Mesenchymal stem cell (in vitro differentiated cells and primary cell): ENCODE measurements at places on chromosomes 3 and 15.
A peak's percentile ranks its signal among the peaks of the same experiment; 100 is the strongest.

GRCh38 chr3:177107461-177108239, 89.6 kb downstream of the TBL1XR1 start:
- no peak for DNase-seq

DNA sequence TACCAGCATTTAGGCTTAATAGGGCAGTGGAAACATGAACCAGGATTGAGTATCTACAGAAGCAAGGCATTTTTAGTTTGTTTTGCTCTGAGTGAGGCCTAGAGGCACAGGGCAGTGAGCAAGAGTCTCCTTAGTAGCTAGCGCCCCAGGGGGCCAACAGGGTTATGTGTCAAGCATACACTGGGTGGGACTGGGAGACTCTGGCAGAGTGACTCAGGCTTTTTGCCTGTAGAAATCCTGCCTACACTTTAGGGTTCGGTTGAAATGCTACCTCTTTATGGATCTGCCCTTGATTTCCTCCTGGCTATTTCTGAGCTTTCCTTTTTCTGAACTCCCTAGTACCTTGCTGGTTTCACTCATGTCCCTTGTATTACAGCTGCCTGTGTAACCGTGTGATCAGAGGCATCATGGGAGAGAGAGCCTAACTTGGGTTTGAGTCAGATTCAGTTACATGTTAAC, 72.2 kb downstream of the TOP2B start:
- peak; percentile 86 for DNase-seq

DNA sequence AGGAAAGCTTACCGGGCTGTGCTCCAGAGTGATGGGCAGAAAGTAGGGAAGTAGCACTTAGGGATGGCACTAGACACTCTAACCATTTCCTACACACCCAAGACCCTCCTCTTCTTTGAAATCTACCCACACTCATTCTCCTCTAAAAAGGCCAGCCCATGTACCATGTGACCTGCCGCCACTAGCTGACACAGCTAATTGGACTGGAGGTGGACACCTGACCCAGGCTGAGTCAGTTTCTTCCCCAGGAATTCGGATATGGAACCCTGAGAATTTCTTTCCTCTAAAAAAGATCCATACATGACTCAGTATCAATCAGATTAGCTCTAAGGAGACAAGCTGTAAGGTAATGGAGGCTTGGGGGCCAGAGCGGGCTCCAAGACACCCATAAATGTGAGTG, 60.1 kb downstream of the DCLK3 start:
- no peak for DNase-seq

GRCh38 chr3:16286161-16286560, 21.1 kb downstream of the OXNAD1 start:
- no peak for DNase-seq

DNA sequence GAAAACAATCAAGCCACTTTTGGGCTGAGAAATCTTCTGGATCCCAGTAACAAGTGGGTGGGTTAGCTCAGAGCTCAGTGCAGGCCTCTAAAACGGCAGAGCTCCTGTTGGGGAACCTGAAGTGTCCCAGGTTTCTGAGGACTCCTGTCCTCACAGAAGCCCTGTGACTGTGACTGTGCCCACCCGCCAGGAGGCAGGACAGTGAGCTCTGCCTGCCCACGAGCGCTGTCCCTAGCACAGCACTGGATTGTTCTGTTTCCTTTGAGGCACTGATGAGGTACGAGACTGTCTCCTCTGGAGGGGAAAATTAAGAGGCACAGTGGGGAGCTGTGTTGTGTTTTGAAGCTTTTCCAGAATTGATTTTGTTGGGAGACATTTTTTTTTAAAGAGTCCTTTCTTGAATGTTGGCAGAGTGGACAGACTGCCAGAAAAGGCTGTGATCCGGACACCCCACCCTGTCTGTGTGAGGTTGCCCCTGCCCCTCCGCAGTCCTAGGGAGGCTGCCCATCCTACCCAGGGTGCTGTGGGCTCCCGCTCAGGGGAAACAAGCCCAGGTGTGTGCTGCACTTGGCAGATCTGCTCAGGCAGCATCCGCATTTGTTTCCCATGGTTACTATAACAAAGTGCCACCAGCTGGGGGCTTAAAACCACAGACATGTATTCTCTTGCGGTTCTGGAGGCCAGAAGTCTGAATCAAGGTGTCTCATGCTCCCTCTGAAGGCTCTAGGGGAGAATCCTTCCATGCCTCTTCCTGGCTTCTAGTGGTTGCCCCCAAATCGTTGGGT, 66.6 kb upstream of the LARS2 start:
- DNase-seq, result no peak

GRCh38 chr15:29799859-29800258, 22.4 kb downstream of the TJP1 start:
- DNase-seq, result no peak

GRCh38 chr3:151837057-151837456, 23.1 kb downstream of the AADAC start:
- peak; percentile 82 for DNase-seq

DNA sequence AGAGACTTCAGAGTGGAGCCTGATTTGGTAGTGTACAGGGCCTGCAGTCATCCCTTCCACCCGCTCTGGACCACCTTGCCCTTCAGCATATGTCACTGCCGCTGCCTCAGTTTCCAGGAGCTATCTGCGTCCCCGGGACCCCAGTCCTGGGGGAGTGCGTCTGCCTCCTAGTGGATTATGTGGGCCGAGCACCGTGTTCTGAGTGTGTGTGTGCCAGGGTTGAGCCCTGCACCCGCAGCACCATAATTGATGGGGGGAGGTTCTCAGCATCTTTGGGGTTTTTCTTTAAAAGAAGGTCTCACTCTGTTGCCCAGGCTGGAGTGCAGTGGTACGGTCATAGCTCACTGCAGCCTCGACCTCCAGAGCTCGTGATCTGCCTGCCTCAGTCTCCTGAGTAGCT, 33.6 kb downstream of the CD276 start:
- no peak for DNase-seq

DNA sequence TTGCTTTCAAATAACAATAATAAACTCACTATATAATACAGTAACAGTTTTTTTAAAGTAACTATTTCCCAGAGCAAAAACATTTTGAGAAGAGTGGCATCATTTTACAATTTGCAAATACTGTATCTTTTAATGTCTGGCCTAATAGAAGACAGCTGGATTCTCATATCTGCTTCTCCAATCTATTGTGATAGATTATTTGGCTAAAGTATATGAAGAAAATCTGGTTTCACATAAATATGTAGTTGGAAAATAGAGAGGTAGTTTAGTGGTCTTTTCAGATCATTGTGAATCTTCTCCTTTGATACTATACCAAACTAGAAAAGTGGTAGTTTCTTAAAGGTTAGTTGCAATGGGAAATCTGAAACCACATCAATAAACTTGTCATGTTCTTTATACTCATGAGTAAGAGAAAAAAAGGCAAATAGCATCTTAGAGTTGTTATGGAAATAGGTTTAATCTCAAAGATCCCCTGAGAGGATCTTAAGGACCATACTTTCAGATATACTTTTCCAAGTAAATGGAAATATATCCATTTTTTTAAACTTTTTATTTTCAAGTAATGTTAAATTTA, 124.8 kb upstream of the NR2E3 start:
- DNase-seq, result no peak

GRCh38 chr3:151673974-151674373, 59.8 kb upstream of the AADACL2 start:
- no peak for DNase-seq

DNA sequence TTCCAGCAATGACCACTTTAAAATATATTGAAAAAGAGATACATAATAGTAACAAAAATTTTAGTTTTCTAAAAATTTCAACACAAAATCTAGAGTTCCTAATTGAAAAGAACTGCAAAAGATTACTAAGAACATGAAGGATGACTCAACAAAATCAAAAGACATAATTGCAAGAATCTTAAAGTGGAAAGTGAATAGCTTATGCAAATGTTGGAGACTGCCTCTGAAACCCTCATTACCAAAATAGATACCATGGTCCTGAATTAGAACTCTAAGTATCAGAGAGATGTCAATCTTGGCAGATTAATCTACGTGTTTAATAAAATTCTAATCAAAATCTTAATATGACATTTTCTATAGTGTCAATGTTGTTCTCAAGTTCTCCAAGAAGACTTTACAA, 60.7 kb upstream of the SGO1 start:
- DNase-seq, result no peak

- DNase-seq, result no peak
Observed at GRCh38 chr3:53168175-53168923, 7.3 kb downstream of the PRKCD start.

DNA sequence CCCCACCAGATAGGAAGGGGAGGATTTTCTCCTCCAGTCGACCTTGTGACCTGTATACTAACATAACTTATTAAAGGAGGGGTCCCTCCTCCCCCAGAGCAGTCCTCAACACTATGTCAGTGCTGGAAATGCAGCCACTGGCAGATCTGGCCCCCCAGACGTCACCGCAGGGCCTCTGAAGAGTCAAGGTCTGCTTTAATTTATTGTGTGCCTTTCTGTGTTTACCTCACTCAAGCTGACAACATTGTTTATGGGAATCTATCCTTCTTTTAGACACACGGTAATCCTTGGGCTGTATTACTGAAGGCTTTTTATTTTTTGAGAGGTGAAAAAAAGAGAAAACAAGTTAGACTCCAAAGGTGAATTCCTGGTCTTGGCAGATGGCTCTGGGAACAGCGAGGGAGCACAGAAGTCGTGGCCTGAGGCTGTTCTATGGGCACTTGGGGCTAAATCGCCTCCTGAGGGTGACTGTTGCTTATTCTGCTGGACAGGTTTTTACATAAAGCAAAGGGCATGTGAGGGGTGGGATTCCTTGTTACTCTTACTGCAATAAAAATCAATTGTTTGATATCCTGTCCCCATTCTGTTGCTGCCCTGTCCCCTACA, 13.5 kb upstream of the NR2C2 start:
- DNase-seq, result no peak

DNA sequence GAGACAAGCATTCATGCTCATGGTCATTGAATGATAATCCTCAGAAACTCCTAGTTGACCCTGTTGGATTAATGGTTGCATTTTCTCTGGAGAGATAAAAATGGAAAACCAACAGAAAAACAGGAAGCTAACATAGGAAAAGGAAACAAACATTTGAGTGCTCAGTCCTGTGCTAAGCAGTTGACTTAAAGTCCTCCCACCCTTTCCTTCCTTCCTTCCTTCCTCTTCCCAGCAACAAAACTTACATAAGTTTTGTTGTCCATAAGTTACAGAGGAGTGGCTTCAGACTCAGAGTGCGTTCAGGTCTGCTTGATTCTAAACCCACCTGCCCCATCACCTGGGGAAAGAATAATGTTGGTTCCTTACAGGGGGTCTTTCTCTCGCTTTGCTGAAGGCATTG, 163.8 kb upstream of the RGMA start:
- DNase-seq, result no peak

GRCh38 chr3:163722405-163722804, 1355.9 kb downstream of the SI start:
- DNase-seq, result no peak

- no peak for DNase-seq
Observed at GRCh38 chr3:10330319-10330718, 9.4 kb upstream of the SEC13 start.

- DNase-seq, result no peak
Observed at GRCh38 chr15:87213626-87214025, 1042.9 kb downstream of the NTRK3 start.

DNA sequence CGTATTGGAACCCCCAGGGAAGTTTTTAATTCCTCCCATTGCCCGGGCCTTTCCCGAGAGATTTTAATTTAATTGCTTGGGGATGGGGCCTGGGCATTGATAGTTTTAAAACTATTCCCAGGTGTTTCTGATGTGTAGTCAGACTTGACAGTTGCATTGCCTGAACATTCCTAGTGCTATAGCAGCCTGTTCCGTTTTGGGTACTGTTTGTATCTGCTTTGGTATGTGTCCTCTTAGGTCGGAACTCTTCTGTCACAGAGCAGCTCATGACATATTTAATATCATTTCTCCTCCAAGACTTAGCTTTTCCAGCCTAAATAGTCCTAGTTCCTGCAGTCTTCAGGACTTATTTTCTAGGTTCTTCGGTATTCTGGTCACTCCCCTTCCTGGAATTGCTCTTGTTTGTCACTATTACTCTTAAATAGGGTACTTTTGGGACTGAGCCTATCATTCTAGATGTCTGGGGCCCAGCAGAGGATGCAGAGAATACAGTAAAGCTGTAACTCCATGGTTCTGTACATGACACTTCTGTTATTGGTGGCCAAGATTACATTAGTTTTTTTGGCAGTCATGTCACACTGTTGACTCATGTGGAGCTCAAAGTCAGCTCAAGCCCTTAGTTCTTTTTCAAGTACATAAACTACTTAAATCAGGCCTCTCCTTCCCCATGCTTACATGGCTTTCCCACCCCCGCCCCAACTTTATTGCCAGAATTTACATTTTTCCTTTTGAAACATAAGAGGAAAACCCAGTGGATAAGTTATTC, 81.5 kb downstream of the BBX start:
- DNase-seq, result peak; percentile 33

DNA sequence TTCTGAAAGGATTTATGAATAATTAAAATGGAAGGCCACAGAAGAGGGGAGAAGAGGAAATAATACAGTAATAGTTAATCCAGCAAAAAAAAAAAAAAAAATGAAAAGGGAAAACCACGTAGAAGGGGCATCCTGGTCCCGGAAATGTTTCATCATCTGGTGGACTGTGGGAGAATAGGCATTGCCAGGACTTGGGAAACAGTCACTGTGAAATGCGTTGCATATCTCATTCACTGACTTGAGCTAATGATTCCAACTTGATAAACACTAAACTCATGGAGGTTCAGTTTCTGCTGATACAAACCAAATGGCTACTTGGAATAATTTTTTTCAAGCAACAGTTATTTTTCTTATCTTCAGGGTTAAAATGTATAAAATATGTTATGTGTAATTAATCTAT, 3.2 kb downstream of the XCR1 start:
- no peak for DNase-seq

- peak; percentile 37 for DNase-seq
Observed at GRCh38 chr15:89114990-89115389, 26.7 kb downstream of the ABHD2 start.

GRCh38 chr3:123283657-123284398, 82.1 kb downstream of the SEC22A start:
- DNase-seq, result no peak

GRCh38 chr15:67085818-67086636, 20.6 kb downstream of the SMAD3 start:
- DNase-seq, result peak; percentile 93

DNA sequence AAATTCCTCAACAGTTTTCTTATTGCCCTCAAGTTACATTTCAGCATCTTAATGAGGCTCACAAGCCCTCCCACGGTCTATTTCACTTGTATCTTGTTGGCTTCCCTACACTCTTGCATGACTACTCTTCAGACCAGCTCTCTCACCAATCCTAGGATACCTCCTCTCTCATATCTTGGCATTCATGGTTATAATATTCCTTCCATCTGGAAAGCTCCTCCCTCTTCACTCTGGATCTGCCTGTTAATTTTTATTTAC, 8.5 kb upstream of the CCDC80 start:
- DNase-seq, result no peak

GRCh38 chr3:12197475-12197874, 38.8 kb upstream of the TIMP4 start:
- DNase-seq, result no peak

DNA sequence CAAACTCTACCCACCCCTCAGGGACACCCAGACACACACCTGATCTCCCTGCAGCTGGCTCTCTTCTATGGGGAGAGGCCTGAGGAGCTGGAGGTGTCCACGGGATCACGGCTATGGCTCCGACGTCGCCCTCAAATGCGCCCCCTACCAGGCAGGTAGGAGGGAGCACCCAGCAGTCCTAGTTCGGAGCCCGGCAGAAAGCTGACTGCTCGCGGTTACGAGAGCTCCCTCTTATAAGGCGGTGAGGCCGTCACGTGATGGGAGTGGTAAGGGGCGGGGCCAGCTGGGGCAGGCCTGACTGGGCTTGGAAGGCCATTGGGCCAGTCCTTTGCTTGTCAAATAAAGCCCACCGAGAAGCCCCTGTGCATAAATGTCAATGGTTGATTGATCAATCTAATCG, at the start of gene PRR20G:
TSS of gene PRR20G (minus strand) at position 207 of the 400 bp plus-strand sequence. CDS start 681 bp downstream, outside the sequence.
- no peak for DNase-seq
